ENCODE measurements at places on chromosomes 6 and 20.

DNA sequence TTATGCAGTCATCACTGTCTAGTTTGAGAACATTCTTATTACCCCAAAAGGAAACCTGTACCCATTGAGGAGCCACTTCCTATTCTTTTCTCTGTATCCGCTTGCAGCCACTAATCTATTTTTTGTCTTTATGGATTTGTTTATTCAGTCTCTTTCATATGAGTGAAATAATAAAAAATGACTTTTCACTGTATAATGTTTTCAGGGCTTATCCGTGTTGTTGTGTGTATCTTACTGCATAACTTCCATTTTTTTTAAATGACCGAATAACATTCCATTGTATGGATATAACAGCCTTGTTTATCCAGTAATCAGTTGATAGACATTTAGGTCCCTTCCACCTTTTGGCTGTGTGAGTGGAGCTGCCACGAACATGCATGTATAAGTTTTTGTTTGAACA is 86.6 kb downstream of the ZFAND3 start:
- no peaks in the 10 kb centered on the region for H3K27me3 ChIP-seq
- no peak for DNase-seq
- H3K36me3 ChIP-seq = peaks cover 6% of the 10 kb centered on the region
- H3K4me3 ChIP-seq = no peak overlapping the region

GRCh38 chr20:48668451-48668946 is 159.3 kb downstream of the PREX1 start:
- H3K36me3 ChIP-seq = peaks cover 11% of the 10 kb centered on the region
- H3K27me3 ChIP-seq = no peaks in the 10 kb centered on the region
- H3K27ac ChIP-seq = no peak overlapping the region
- no peaks in the 10 kb centered on the region for H3K4me1 ChIP-seq
- no peak overlapping the region for H3K4me3 ChIP-seq
- DNase-seq = no peak

DNA sequence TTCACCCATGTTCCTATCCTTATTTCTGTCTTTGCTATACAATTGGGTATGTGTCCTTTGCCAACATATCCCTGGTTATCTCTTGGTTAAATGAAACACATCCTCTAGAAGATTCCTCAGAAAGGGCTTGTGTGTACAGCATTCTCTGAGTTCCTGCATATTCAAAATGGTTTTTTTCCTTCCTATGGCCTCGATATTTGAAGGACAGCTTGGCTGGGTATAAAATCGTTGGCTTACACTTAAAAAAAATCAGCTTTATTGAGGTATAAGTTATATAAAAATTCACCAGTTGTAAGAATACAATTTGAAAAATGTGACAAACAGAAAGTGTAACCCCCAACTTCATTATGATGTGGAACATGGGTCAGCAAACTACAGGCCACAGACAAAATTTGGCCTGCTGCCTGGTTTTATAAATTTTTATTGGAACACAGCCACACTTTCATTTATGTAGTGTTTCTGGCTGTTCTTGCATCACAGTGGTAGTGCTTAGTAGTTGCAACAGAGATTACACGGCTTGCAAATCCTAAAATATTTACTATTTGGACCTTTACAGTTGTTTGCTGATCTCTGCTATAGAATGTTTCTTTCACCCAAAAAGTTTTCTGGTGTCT is 16.7 kb downstream of the PCMT1 start:
- peaks cover 54% of the 10 kb centered on the region for H3K36me3 ChIP-seq
- no peak overlapping the region for H3K27ac ChIP-seq

- peak overlapping the region; percentile 35 for H3K4me3 ChIP-seq
- peaks cover 56% of the 10 kb centered on the region for H3K4me1 ChIP-seq
- no peaks in the 10 kb centered on the region for H3K27me3 ChIP-seq
- DNase-seq = no peak
- peak overlapping the region; percentile 34 for H3K27ac ChIP-seq
- peaks cover 28% of the 10 kb centered on the region for H3K36me3 ChIP-seq
Measured at GRCh38 chr6:109457562-109457996, 2.0 kb upstream of the MICAL1 start.

DNA sequence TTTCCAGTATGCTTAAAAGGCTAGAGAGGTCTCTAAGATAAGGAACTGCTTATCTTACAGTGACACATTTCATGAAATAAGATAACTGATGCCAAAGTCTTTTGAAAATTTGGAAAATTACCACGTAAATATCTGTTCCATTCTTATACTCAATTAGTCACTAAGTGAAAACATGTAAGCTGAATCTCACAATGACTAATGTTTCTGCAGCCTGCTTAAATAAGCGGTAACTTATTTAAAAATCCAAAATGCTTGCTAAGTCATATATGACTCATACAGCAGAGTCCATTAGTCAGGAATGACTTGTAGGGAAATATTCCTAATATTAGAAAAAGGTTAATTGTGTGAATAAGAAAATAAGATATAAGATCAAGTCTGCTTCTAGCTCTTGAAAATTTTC is 27.8 kb upstream of the LGSN start:
- H3K27ac ChIP-seq = no peak overlapping the region
- DNase-seq = no peak
- H3K4me3 ChIP-seq = no peak overlapping the region
- peaks cover 8% of the 10 kb centered on the region for H3K4me1 ChIP-seq

- no peak overlapping the region for H3K27ac ChIP-seq
- DNase-seq = no peak
- H3K4me1 ChIP-seq = no peaks in the 10 kb centered on the region
- no peak overlapping the region for H3K4me3 ChIP-seq
- H3K36me3 ChIP-seq = no peaks in the 10 kb centered on the region
Measured at GRCh38 chr6:146364816-146365594, 178.6 kb upstream of the RAB32 start.

GRCh38 chr20:48139262-48140041 is 354.2 kb upstream of the SULF2 start:
- no peak for DNase-seq
- H3K36me3 ChIP-seq = no peaks in the 10 kb centered on the region
- no peak overlapping the region for H3K27ac ChIP-seq
- no peaks in the 10 kb centered on the region for H3K4me1 ChIP-seq
- H3K27me3 ChIP-seq = no peaks in the 10 kb centered on the region

DNA sequence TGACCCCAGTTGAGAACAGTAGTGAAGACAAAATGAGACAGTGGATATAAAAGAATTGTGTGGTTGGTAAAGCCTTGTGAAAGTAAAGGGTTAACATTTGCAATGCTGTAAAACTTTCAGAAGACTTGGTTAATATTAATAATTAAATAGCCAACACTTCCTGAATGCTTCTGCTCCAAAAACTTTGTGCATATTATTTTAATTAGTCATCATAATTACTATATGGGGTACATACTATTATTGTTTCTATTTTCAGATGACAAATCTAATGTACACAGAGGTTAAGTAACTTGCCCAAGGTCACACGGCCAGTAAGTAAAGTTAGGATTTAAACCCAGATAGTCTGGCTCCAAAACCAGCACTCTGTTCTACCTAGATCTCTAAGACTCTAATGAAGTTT is 291.3 kb downstream of the OGFRL1 start:
- H3K36me3 ChIP-seq = no peaks in the 10 kb centered on the region
- H3K4me1 ChIP-seq = no peaks in the 10 kb centered on the region
- H3K27ac ChIP-seq = no peak overlapping the region
- no peaks in the 10 kb centered on the region for H3K27me3 ChIP-seq
- no peak for DNase-seq

DNA sequence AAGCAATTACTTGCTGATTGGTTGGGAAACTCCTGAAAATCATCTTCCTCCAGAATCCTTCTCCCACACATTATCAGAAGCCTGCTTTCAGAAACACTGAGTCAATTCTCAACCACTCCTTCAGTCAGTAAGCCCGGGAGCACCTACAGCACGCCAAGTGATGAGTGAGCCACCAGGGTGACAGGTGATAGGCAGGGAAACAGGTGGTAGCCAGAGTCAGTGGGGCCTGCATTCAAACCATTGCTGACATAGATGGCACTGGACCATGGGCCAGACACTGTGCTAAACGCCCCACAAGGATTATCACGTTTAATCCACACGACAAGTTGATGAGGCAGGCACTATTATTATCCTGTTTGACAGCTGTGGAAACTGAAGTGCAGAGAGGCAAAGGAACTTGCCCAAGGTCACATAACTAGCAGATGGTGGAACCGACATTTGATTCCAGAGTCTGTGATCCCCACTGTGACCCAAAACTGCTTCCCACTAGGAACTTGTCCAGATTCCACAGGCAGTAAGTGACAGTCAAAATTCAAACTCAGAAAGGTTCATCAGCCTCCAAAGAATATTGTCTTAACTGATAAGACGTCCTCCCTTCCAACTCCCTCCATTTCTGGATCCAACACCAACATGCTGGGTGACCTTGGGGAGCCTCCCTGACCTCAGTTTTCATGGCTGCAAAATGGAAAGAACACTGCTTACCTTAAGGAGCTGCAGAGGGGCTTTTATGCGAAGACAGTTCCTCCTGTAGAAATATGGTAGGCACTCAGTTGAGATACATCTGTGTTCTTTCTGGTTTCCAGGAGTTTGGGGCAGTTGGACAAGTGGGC is 23.9 kb upstream of the TOP1 start:
- H3K27ac ChIP-seq = peak overlapping the region; percentile 98
- no peaks in the 10 kb centered on the region for H3K27me3 ChIP-seq
- peaks cover 7% of the 10 kb centered on the region for H3K36me3 ChIP-seq
- peaks cover 39% of the 10 kb centered on the region for H3K4me1 ChIP-seq

GRCh38 chr20:35994994-35995453 is 26.6 kb downstream of the CNBD2 start:
- H3K27ac ChIP-seq = no peak overlapping the region
- no peak overlapping the region for H3K4me3 ChIP-seq
- peaks cover 4% of the 10 kb centered on the region for H3K4me1 ChIP-seq
- H3K27me3 ChIP-seq = peaks cover 10% of the 10 kb centered on the region
- DNase-seq = peak; percentile 38
- no peaks in the 10 kb centered on the region for H3K36me3 ChIP-seq

DNA sequence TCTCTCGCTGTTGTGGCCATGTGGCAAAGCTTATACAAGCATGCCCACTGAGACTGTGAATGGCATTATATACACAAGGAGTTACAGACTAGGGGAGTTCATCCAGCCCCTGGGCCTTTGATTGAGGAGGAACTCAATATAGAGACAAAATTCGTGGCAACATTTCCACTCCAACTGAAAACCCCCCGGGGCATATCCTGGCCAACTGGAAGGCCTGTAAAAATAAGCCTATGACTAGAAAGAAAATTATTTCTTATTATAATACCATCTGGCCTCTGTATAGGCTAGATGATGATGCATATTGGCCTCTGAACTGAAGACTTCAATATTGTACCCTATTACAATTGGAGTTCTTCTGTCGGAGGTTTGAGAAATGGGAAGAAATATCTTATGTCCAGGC is 175.5 kb upstream of the GJE1 start:
- no peak for DNase-seq
- no peak overlapping the region for H3K4me3 ChIP-seq
- no peak overlapping the region for H3K27ac ChIP-seq
- no peaks in the 10 kb centered on the region for H3K36me3 ChIP-seq
- H3K27me3 ChIP-seq = no peaks in the 10 kb centered on the region

DNA sequence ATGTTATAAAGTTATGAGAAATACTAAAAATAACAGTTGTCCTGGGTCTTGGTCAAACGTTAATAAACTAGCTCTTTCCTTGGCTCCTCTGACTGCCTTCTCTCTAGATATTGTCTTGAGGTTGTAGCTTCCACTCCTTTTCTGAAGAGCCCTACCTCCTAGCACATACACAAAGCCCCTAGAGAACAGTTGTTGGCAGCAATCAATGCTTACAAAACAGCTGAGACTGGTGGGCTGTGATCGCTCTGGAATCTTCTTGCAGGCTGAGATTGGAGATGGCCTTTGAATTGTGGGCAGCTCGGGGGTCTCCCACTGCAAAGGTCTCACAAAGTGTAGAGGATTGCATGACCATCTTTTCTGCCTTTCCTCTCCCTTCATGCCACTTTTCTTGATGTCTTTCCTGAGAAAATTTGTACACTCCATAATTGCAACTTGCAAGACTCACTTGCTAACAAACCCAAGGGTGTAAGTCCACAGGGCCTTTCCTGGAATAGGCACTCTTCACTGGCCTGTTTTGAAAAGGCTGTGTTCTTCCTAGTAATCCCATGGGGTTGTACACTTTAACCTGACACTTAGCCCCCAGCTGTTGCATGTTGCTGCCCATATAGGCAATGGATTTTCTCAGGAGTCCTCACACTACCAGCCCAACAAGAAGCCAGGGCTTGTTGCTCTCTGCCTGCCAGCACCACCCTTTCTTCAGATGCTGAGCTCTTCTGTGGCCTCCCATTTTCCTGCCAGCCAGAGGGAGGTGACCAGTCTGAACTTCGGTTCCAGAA is 99.9 kb downstream of the TCP11 start:
- H3K27ac ChIP-seq = no peak overlapping the region
- no peaks in the 10 kb centered on the region for H3K36me3 ChIP-seq
- H3K27me3 ChIP-seq = no peaks in the 10 kb centered on the region
- DNase-seq = no peak

DNA sequence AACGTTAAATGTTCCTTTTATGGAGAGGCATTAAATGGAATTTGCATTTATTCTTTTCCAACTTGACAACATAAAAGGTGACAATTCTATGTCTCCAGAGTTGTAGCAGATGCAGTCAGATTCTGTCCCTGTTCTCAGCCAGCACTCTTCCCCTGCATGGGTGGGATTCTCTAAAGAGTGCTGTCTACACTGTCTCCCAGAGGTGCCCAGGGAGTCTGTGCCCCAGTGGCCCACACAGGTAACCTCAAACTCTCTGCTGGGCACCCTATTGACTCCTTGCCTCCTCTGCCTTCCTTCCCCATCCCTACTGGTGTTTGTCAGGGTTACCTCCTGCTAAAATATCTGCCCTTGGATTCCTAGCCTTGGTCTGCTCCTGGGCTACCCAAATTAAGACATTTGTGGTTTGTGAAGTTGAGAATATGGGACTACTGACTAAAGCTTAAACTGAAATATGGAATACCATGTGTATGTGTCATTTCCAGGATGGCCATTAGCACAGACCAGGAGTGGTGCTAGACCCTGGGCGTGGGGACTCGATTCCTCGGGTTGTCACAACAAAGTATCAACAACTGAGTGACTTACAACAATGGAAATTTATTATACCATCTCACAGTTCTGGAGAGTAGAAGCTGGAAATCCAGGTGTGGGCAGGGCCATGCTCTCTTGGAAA is 284.7 kb downstream of the CDH26 start:
- no peak overlapping the region for H3K27ac ChIP-seq
- no peak overlapping the region for H3K4me3 ChIP-seq
- no peaks in the 10 kb centered on the region for H3K36me3 ChIP-seq
- no peak for DNase-seq

All from T-helper 2 cell treated with Interferon-gamma antibody and Interleukin-4, amounts not matched to agents 5 μg/mL and 100 μg/mL, for 36 hours (primary cell).